Caudate nucleus (tissue), 63 donors: ENCODE measurements at places on chromosomes 6 and 20.
A peak's percentile ranks its signal among the peaks of the same experiment; 100 is the strongest.

DNA sequence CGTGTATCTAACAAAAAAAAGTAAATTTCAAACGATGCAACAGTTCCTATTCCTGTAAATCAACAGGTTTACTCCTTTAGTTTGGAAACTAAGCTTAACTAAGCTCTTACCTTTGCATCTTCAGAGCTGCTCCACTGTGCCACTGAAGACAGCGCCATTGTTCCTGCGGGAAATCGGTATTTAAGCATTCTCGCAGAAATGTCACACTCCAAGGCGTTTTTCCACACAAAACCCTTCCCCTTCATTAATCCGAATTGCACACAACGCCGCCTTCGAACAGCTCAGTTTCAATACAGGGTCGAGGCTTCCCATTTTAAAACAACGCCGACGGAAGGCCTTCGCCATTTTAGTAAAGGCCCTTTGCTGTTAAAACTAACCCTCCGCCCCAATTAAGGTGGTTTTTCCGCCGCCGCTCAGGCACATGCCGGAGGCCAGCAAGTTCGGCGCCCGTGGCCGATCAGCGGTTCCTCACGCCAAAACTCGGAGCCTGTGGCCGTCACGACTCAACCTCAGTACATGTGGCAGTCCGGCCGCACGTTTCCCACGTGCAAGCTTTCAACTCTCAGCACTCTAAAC, 35.4 kb upstream of the SYNCRIP start:
- DNase-seq: no peak

- no peak for DNase-seq
Observed at GRCh38 chr6:31900917-31901414, 920 bp downstream of the ZBTB12 start.

DNA sequence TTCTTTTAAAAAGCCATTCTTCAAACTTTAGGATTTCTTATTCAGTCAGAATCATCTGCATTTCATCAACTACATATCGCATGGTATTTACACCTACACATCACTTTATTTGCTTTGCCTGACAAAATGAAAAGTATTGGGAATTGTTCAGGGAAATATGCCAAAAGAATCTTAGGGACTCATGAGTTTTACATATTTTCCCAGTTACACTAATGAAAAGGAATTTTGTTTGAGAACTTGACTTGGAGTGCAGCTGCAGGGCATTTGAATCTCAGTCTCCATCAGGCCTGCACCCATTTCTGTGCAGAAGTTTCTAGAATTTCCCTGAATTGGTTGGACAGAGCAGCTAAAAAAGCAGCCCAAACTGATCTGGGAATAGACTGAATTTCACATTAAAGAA, 65.3 kb downstream of the MTHFD1L start:
- DNase-seq: no peak

GRCh38 chr6:106044151-106044550, 42.0 kb upstream of the PRDM1 start:
- DNase-seq: no peak

DNA sequence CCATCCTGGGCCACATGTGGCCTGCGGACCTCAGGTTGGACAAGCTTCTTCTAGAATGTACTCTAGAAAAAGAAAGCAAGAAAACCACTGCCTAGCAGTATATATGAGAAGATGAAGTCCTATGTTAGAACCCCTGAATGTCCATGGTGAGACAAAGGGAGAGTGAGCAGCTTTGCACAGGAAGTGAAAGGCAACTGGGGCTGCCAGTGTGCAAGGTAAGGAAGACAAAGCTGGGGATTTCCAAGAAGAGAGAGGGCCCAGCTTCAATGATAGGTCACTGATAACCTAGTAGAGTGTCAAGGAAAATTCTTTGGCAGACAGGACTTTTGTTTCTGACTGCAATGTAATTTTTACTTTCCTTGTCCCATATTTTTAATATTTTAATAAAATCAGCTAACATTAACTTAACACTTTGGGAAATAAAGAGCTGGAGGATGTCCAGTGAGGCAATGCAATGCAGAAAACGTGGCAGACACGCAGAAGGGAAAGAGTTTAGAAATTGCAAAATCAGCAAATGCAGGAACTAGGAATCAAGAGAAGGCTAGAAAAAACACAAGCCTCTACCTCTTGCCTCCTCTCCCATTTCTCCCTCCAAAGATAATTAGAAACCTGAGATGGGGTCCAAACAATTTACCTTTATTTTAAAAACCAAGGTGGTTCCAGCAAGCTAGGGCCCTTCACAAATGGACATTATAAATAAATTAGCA, 47.4 kb downstream of the CYP39A1 start:
- DNase-seq: no peak

- DNase-seq: no peak
Observed at GRCh38 chr6:149471801-149472200, 13.0 kb downstream of the ZC3H12D start.

GRCh38 chr6:168086066-168086465, 7.1 kb upstream of the FRMD1 start:
- DNase-seq: no peak

- DNase-seq: no peak
Observed at GRCh38 chr6:14254505-14254904, 136.9 kb downstream of the CD83 start.

- DNase-seq: no peak
Observed at GRCh38 chr6:123518441-123519188, 118.1 kb downstream of the TRDN start.

- no peak for DNase-seq
Observed at GRCh38 chr6:108030211-108030610, 44.3 kb downstream of the OSTM1 start.

DNA sequence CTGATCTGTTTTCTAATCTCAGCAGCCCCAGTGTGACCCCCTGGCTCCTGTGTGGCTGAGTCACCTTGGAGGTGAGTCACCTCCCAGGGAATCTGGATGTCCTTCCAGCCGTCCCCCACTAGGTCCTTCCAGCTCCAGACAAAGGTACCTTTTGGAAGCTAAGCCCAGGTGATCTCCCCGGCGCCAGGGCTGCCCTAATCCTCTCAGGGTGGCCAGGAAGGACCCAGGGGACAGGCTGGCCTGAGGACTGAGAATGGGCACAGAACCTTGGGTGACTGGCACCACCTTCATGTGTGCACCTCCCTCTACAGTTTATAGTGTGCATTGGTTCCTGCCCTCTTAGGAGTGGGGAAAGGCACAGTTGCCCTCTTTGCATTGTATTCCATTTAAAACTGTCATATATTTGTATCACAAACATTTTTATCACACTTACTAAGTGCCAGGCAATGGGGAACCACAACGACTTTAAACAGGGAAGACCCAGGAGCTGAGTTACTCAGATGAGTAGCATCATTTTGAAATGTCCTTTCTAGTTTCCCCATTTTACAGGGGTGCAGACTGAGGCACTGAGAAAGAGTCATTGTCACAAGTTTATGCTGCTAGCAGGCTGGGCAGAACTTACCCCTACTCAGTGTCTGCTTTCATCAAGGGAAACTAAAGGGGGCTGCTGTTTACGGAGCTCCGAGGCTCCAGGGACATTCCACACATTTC, 2.6 kb upstream of the BPIFB4 start:
- no peak for DNase-seq

GRCh38 chr6:21103626-21104224, 489.8 kb upstream of the SOX4 start:
- DNase-seq: no peak

DNA sequence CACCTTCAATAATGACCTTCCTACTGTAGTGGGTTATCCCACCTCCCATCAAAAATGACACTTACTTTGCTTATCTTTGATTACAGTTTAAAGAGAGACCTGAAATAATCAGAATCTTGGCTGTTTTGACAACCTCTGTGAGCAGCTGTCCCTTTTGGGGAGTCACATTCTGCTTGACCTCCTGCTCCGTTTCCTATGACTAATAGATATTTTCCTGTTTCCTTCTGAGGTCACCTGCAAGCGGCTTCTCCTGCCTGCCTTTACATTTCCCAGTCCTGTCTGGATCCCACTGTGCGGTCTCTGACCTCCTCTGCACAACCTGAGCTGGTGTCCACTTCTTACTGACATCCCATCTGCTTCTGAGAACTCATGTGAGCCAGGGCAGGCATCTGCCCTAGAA, 54.2 kb downstream of the TRAM2 start:
- no peak for DNase-seq

- DNase-seq: no peak
Observed at GRCh38 chr6:83097204-83097603, 29.7 kb downstream of the DOP1A start.

- peak; percentile 83 for DNase-seq
Observed at GRCh38 chr6:42783177-42783875, 1.5 kb downstream of the BICRAL start.

DNA sequence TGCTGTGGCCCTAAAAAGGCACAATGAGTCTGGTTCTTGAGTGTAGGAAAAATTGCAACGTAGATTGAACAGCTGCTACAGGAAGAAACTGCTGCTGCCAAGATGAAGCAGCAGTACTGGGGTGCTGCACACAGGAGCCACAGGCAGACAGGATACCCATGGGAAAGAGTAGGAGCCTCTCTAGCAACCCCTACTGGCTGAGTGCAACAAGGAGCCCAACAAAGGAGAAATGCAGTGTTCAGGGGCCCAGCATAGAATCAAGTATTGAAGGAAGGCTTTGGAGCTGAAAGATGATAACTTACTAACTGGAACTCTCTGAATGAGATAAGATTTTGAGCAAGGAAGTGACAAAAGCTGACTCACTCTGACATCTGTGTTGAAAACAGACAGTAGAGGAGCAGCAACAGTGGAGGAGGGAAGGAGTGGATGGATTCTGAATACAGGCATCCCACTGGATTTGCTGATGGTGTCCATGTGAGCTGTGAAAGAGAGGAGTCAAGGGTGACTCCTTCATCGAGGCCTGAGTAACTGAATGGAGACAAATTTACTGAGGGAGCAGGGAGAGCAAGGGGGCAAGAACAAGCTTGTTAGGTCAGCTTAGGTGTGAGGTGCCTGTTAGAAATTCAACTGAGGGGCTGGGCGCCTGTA, 534.7 kb upstream of the JARID2 start:
- no peak for DNase-seq

DNA sequence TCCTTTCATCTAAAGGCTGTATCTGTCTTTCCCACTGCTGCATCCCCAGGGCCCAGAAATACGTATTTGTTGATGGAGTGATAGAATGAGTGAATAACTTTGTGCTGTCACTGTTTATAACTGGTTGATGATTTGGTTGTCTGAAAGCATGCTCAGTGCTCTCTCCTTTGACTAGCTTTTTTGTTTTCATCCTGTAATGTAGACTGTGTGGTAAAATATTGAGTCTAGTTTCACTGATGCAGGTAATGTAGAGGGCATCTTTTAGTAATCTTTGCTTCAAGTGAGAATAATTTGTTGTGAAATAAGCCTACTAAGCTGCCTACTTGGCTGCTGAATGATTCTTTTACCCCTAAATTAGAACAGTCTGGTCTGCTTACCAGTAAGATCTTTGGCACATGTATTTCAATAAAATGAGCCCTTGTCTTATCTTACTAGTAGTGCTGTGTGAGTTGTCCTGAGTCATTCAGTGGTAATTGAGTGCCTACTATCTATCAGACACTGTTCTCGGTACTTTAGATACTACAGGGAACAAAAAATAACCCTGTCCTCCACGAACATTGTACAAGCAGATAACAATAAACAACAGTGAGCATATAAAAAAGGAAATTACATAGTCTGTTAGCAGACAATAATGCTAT, 39.9 kb downstream of the MAPK14 start:
- DNase-seq: no peak

- no peak for DNase-seq
Observed at GRCh38 chr6:64220801-64221200, 585.2 kb downstream of the PHF3 start.

GRCh38 chr6:44386364-44386928, 1.1 kb upstream of the CDC5L start:
- no peak for DNase-seq

DNA sequence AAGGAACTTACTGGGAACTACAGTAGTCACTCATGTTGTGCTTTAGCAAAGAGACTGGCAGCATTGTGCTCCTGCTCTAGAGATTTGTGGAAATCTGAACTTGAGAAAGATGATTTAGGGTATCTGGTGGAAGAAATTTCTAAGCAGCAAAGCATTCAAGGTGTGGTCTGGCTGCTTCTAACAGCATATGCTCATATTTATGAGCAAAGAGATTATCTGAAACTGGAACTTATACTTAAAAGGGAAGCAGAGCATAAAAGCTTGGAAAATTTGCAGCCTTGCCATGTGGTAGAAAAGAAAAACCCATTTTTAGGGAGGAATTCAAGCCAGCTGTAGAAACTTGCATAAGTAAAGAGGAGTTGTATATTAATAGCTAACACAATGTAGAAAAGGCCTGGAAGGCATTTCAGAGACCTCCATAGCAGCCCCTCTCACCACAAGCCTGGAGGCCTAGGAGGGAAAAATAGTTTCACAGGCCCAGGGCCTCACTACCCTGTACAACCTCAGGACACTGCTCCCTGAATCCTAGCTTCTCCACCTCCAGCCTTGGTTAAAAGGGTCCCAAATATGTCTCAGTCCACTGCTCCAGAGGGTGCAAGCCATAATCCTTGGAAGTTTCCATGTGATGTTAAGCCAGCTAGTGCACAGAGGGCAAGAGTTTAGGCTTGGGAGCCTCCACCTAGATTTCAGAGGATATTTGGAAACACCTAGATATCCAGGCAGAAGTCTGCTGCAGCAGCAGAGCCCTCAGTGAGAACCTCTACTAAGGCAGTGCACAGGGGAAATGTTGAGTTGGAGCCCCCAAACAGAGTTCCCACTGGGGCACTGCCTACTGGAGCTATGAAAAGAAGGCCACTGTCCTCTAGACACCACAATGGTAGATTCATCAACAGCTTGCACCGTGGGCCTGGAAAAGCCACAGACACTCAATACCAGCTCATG, 6.6 kb downstream of the EPM2A start:
- DNase-seq: no peak

GRCh38 chr6:135268740-135269139, 87.6 kb downstream of the MYB start:
- no peak for DNase-seq

DNA sequence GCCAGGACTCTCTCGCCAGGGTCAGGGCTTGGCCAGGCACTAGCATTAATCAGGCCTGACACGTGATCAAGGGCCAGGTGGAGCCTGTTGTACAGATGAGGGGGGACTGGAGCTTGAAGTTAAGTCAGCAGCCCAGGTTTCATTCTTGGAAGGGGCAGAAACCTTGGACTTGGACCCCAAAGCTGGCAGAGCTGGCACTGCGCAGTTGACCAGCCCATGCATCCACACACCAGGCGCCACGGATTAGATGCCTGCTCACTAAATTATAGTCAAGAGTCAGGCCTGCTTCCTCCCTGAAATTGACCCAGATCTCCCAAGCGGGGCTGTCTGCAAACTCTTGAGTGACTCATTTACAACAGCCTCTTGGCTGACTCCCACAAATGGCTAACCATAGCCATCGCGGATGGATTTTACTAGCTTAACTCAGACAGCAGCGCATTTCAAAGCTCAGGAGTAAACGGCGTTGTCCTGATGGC, 4.1 kb upstream of the TAF4 start:
- no peak for DNase-seq
